Sciatic nerve (tissue), 2 donors: ENCODE measurements at places on chromosomes 5 and 9. TPM values are rescaled to one million over a fixed set of nuclear protein-coding genes. Genes with fewer than 3 reads are reported as not detected.

GRCh38 chr9:129290606-129291005, 112.5 kb upstream of the IER5L start:
- peak; percentile 41 for DNase-seq

Gene ALDOB
- total RNA-seq: not detected

GRCh38 chr9:33785914-33786313, 9.4 kb upstream of the PRSS3 start:
- DNase-seq: no peak

DNA sequence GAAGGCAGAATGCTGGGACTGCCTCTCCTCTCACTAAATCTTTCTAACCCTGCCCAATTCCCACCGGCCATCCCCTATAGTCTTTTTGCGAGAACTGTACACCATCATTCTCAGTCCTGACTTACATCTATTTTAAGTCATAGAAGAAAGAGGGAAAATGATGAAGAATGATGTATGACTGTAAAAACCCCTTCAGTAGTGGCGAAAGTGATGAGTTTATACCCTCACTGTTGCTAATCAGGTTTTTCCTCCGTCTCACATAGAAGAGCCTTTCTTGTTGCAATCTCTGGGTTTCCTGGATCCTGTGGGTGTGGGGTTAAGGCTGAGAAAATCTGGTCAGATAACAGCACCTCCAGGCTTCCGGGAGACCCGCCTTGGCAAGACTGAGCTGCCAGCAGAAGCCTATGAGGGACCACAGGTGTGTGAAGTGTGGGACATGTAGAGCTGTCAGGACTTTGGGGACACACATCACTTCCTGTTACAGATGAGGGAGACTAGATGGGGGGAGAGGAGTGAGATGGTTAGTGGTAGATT, 147.1 kb upstream of the SLC12A2 start:
- DNase-seq: no peak

DNA sequence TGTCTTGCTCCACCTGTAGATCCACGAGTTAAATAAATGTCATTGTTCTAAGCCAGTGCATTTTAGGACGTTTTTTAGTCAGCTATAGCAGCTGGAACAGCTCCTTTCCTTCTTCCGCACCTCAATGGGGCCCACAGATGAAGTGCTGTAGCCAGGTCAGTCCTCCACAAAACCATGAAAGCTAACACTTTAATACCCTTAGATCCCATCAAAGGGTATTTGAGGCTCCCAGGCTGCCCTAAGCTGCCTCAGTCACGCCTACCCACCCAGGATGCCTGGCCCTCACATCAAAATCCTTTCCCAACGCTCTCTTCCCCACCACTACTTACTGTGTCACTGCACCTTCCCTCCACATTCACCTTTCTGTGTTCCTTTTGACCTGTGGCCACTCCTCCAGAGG, 44.1 kb upstream of the ACO1 start:
- no peak for DNase-seq

Gene PELO
- total RNA-seq: 48.9 TPM

DNA sequence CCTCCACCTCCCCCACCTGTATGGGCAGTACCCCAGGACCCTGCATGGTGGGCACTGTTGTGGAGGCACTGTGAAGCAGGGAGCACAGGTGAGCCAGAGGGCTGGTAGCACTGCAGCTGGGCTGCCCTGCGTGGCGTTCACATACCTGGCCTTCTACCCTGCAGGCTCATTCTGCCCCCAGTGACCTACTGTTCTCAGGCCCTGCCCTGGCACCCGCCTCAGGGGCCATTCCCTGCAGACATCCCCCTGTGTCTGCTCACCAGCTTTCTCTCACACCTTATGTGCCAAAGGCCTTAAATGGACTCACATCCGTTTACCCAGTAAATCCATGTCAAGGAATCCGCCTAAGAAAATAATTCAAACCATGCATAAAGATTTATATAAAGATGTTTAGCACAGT, 196.5 kb downstream of the CRB2 start:
- no peak for DNase-seq

GRCh38 chr9:2697492-2697891, 19.8 kb upstream of the KCNV2 start:
- no peak for DNase-seq

- DNase-seq: no peak
Observed at GRCh38 chr5:56802205-56802604, 13.1 kb upstream of the MAP3K1 start.

- DNase-seq: no peak
Observed at GRCh38 chr5:52909192-52909591, 80.0 kb upstream of the ITGA2 start.

GRCh38 chr5:101534491-101535110, 631.5 kb upstream of the ST8SIA4 start:
- DNase-seq: no peak

DNA sequence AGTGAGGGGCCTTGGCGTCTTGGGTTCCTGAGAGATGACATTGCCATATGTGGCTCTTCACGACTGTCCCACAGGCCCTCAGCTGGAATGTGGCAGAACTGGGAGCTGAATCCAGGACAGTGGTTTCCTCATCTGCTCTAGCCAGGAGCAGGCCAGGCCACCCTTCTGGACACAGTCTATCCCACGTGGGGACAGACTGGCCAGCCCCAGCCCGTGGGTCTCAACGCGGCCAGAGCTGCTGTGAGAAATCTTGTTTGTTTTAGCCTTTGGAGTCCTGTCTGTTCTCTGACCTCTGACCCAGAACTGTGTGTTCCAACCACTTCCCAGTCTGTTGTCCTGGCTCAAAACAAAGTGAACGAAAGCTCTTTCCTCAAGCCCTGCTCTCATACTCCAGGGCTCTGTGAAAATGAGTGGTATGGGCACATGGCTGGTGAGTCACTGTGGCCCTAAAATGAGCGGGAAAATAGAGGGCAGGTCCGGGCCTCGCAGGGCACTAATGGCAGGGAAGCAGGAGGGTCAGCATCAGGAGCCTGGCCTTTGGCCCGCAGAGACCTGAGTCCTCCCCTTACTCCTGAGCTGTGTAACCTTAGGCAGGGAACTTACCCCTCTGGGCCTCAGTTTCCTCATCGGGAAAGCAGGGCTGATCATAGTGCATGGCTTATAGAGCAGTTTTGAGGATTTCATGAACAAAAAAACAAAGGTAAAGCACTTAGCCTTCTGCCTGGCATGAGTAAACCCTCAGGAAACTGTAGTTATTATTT, 34.8 kb upstream of the GLRX start:
- DNase-seq: peak; percentile 76

- DNase-seq: no peak
Observed at GRCh38 chr9:107219486-107220077, 63.5 kb upstream of the RAD23B start.

- DNase-seq: no peak
Observed at GRCh38 chr9:124208571-124208970, 49.2 kb upstream of the NEK6 start.

GRCh38 chr5:52173133-52173532, 614.6 kb upstream of the ITGA1 start:
- no peak for DNase-seq

DNA sequence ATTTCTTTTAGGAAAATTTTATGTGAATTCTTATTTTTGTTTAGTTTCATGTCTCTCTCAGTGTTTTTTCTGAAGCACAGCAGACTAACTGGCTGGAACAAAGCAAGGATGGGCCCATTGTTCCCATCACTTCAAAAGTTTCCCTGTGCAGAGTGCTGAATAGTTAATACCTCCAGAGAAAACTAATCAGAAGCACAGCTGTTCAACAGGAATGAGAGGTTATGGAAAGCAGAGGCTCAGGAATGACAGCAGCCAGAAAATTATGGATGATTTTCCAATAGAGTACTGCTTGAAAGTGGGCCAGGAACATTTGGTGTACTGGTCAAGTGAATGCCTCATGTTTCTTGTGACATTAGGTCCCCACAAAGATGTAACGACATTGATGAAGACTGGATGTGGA, 173.0 kb upstream of the TARS1 start:
- no peak for DNase-seq

DNA sequence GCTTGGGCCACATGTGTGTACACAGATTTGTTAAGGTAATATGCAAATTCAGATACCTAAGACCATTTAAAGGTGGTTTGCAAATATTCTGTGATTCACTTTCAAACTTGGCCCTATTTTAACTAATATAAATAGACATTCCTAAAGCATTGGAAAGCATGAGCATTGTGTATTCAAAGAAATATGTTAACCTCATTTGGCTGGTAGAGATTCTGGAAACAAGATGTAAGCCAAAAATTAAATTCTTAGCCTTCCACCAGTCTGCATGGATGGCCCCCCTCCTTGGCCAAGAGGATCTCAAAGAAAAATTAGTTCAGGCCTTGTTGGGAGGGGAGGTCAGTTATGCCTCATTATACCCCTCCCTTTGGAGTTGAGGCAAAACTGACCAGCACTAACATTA, 38.7 kb upstream of the C6 start:
- no peak for DNase-seq

Gene SPATA31A3
- total RNA-seq: not detected

DNA sequence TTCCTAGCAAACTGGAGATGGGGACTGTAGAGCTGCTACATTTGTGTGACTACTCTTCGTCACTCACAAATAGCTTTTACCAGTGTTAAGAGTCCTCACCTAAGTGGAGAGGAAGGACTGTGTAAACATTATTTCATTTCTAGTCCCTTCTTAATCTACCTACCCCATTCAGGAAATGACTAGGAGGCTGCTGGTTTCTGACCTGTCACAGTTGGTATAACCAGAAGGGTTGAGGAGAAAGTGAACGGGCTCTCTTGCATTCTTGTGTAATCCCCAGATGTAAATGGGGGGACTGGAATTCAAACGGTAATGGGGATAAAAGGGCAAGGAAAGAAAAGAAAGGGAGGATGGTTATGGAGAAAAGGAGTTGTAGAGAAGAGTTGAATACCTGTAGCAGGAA, 35.4 kb upstream of the BNIP1 start:
- DNase-seq: no peak

Gene IFNB1
- not detected for total RNA-seq

Gene BTNL8
- total RNA-seq: 0.53 TPM

Gene TMEM232
- total RNA-seq: 8.1 TPM

Gene PCDH12
- 7.0 TPM for total RNA-seq
